ENCODE measurements at places on chromosomes 7 and 10.

DNA sequence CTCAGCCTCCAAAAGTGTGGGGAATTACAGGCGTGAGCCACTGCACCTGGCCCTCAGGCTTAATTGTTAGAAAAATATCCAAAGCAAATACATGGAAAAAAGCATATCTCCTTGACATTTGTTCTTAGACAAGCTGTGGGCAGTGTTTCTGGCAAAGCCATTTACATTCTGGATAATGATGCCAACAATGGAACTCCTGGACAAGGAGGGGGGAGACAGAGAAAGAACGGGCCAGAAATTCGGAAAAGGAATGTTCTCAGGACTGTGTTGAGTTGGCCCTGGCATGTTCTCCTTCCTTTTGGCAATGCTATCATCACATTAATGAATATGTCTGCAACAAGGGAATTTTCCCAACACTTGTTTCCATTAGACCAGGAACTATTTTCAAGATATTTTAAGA lies 88.7 kb downstream of the UBE2H start:
- no peak for DNase-seq

GRCh38 chr10:47165711-47166404 lies 134.1 kb upstream of the GDF10 start:
- no peak for DNase-seq

GRCh38 chr10:113753020-113753692 lies 1.7 kb downstream of the PLEKHS1 start:
- DNase-seq = no peak

- DNase-seq = no peak
Measured at GRCh38 chr7:136911344-136911743, 42.9 kb downstream of the CHRM2 start.

DNA sequence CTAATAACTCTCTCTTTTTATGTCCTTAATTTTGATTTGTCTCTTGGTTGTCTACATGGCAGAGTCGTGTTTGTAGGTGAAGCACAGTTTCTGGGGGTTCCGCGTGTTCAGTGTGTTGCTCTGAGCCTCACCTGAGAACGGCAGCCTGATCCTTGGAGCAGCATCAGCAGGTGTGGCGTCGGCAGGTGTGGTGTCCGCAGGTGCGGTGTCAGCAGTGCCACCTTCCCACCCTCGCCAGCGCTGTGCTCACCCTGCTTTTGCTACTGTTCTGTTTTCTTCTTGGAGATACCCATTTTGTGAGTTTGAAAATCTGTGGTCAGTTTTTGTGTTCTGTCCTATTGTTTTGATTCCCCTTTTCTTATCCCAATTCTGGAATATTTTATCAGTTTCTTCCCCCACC lies 406.6 kb downstream of the GLRX3 start:
- DNase-seq = no peak

- DNase-seq = no peak
Measured at GRCh38 chr10:86310702-86311101, 55.9 kb downstream of the GRID1 start.

GRCh38 chr7:50857804-50858489 lies 75.3 kb upstream of the GRB10 start:
- DNase-seq = no peak

DNA sequence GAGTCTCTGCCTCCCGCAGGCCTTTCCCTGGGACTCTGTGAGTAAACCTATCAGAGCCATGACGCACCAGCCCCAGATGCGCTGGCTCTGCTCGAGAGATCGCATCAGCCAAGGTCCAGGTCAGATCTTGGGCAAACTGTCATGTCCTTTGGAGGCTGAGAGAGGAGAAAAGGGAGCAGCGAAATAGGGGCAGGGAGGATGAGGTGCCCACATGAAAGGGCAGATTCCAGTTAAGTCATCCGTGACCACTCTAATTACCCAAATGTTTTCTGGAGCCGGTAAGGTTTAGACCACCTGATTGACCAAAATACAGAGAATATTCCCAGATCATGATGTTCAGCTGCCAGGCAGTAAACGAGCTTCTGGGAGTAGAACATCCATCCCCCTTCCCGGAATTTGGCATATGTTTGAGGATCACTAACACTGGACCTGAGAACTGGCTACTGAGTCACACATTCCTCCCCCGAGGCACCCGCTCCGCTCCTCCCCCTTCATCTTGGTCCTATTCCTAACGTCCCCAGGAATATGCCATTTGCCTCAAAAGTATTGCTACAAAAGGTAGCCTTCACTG lies 88.0 kb downstream of the FGFR2 start:
- no peak for DNase-seq

DNA sequence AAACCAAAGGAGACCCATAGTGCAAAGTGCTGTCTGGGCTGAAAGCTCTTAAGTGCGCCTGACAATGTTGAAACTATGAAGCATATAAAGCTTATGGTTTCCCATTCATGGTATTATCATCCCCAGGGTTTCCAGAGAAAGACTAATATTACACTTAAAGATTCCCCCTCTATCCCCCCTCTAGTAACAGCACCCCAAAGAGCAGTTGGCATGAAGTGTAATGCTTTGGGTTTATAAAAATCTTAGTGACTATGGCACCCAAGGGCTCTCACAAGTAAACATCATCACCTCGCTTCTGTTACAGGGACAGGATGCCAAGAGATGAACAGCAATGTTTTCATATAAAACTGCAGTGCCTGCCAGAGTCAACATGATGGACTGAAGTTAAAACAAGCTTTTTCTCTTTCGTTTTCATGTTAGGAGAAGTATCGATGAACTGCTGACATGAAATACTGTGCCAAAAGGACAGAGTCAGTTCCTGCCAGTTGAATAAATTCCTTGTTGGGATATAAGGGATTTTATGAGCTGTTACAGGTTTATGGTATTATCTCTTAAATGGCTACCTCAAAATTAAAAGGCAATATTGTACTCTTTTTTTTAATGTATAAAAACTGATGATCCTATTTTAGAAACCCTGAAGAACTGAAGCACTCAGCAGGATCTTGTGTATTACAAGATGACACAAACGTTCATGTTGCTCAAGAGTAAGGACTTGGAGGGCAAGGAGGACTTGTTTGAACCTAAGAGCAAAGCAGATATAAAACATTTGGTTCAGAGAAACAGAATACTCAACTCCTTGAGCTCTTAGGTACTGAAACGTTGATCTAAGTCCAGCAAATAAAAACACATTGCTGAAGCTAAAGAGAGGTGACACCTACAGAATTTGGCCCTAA lies 203.7 kb upstream of the IMMP2L start:
- no peak for DNase-seq

DNA sequence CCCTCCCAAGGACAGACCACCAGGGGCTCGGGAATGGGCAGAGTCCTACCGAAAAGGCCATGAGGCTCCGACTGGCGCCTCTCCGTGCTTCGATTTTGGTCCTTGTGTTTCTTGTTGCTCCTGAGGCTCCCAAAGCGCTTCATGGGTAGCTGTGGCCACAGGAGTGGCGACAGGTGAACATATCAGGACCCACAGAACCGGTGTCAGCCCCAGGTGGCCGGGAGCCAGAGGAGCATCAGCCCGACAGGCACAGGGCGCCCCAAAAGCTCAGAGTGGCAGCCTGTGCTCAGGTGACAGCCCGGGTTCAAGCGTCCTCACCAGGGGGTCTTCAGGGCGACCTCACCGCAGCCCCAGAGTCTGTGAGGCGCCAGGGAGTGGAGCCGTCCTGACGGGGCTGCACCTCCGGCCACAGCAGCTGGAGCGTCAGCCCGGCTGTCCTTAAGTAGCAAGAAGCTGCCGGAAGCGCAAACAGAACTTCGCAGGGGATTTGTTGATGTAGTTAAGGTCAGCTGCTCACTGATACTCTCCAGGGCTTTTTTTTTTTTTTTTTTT lies 141.0 kb downstream of the PRKAG2 start:
- DNase-seq = no peak

- DNase-seq = no peak
Measured at GRCh38 chr7:30585675-30586074, 9.0 kb upstream of the GARS1 start.

DNA sequence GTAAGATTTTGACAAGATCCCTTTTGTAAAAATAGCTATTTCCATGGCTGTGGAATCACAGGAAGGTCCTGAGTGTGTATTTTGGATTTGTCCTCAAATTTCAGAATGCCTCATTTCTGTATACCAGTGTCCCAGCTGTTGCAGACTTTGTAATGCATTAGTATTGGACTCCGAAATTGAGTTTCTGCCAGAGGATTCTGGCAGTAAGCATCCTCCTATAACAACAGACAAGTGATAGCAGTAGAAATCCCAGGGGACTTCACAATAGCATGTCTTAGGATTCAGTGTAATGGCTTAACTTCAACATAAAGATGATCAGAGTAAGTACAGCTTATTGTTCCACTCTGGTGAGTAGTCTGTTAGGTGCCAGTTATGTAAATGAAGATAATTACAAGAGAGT lies 104.6 kb downstream of the FOXP2 start:
- no peak for DNase-seq

GRCh38 chr7:139582671-139583155 lies 59.2 kb downstream of the CLEC2L start:
- DNase-seq = no peak

All from activated CD8-positive, alpha-beta memory T cell treated with anti-CD3 and anti-CD28 coated beads for 48 hours (primary cell).